ENCODE measurements at places on chromosomes 11 and 22. TPM values are rescaled to one million over a fixed set of nuclear protein-coding genes. Genes with fewer than 3 reads are reported as not detected.

ST13 gene
- 174 TPM for polyA plus RNA-seq

TESMIN gene
- polyA plus RNA-seq, result 3.4 TPM

MB gene
- not detected for polyA plus RNA-seq

PRRG4 gene
- polyA plus RNA-seq, result not detected

DNA sequence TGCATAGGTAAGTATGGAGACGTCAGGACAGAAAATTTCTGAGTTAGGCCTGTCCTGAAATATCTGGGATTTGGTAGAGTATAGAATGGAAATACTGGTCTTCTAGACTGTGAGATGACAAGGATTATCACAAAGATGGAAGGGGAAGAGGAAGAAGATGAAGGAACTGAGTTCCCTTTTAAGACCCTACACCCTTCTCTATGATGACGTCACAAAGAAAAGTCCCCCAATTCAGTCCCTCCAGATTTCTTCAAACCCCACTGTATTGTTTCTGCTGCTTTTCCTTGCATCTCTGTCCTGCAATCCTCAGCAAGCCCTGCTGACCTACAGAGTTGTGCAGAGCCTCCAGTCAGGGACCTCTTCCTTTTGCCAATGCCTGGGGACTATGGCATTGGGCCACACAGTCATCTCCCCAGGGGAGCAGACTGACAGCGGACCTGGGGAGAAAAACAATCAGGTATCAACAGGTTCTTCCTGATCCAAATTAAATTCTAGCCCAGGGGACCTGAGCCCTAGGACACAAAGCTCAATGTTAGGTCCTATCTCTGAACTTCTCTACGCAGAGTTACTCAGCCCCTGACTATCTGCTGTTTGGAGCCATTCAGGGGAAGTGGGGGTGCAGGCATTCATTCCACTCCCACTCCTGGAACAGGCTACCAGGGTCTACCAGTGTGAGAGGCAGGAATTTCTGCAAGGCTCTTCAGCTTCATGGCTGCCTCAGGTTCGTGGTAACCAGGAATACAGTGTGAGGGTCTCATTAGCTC is 49.2 kb upstream of the POU2AF1 start:
- DNase-seq, result no peak

- DNase-seq, result no peak
Observed at GRCh38 chr22:47589271-47590250, 827.1 kb downstream of the TBC1D22A start.

DNA sequence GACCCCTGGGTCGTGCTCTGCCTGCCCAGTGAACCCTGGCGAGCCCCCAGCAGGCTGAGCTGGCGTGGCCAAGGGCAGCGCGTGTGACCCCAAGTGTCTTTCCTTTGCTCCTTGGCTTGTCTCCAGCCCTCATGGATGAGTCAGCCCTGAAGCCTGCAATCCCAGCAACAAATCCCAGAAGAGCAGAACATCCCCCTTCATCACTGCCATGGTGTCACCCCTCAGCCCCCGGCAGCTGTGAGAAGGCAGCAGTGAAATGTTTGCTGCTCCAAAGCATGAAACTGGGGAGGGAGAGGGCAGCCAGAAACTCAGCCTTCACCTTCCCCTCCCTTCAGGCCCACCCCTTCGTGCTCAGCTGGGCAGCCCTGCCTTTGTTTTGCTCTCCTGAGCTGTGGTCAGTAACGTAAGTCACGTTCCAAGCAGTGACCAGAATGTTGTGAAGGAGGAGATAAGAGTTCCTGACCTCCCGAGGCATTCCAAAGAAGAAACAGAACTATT is 29.8 kb downstream of the ADAMTS15 start:
- DNase-seq, result no peak

DNA sequence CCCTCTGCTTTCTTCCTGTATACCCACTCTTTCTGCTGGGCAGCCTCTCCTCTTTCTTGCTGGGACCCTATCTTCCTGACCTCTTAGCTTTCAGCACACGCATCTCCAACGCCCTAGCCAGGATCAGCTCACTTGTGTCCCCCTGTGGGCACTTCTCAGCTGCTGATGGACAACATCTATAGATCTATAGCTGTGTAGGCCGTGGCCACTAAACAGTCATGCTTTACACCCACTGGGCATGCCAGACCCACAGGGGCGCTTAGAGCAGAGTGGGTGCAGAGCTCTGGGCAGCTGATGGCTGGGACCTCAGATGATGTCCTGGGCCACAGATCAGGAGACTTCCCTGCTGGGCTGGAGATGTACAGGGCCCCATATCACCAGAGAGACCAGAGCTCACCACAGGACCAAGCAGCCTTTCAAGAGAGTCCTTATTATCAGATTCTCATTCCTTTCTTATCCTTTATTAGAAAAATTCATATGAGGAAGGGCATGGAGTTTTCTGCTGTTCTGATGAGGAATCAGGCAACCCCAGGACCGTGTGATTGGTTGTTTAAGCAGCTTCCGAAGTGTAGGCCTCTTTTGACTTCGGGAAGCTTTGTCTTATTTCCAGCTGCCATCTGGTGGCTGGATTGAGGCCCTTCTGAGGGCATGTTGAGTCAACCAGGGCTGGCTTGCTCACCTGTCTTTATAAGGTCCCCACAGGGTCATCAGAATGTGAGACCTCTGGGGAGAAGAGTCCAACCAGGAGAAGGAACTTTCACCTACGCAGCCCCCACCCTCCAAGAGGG is 60.5 kb downstream of the OSBP2 start:
- peak; percentile 34 for DNase-seq

DNA sequence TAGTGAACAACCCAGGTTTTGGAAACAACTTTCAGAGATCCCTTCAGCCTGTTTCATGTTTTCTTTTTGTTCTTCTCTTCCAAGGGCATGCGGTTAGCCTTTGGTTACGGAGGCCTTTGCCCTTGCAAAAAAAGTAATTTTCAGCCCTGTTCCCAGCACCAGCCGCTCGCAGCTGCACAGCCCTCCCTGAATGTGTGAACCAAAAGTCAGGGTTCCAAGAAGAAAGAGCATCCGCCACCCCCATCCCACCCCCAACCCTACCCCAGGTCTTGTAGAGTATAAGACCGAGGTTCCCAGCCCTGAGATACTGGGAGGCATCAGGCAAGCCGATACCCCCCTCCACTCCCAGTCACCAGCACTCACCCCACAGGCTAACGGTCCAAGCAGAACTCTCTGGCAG is 56.4 kb downstream of the IGLL1 start:
- DNase-seq, result no peak

GRCh38 chr11:20596205-20597153 is 2.9 kb upstream of the SLC6A5 start:
- DNase-seq, result no peak

DNA sequence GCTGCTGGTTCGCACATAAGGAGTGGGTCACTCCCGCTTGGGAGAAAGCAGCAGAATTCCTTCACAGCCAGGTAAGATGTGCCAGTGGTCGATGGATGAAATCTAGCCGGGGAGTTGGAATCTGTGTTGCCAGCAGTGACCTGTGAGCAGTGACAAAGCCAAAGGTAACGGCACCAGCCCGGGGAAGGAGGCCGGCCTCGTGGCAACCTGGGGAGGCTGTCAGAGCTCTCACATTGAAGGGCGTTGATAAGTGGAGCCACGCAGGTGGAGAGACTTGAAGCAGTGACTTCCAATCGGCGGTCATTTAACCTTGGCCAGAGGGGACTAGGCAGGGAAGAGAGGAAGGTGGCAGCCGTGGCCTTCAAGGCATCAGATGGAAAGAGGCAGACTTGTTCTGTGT is 58.8 kb downstream of the ARHGAP8 start:
- no peak for DNase-seq

All from CD4-positive, alpha-beta memory T cell (primary cell).